ENCODE measurements at places on chromosomes 1 and 21.
A peak's percentile ranks its signal among the peaks of the same experiment; 100 is the strongest.

DNA sequence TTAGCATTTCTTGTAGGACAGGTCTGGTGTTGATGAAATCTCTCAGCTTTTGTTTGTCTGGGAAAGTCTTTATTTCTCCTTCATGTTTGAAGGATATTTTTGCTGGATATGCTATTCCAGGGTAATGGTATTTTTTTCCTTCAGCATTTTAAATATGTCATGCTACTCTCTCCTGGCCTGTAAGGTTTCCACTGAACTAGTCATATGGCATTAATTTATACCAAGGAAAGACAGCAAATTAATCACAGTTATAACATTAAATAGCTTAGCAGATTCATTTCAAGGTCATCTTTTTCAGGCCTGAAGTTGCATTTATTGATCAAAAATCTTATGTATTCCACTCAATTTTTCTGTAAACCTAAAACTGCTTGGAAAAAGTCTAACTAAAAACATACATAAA is 54.9 kb downstream of the AK5 start:
- no peak for DNase-seq

DNA sequence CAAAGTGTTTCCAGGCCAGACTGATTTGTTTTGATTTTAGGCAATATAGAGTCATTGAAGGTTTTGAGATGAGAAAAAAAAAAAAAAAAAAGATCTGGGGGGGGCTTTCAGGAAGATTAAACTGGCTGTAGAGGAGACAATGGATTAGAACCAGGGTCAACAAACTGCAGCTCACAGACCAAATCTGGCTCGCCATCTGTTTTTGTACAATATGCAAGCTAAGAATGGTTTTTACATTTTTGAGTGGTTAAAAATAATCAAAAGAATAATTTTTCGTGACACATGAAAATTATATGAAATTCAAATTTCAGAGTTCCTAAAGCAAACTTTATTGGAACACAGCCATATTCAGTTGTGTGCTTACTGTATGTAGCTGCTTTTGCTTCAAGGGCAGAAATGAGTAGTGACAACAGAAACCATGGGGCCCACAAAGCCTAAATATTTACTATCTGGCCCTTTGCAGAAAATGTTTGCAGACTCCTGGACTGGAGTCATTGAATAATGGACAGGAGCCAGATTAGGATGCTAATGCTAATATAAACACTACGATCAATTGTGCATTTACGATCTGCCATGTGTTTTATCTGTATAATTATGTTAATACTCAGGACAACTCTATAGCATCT is 375.7 kb upstream of the DAB1 start:
- DNase-seq: no peak

- no peak for DNase-seq
Observed at GRCh38 chr1:239058190-239058589, 328.2 kb upstream of the CHRM3 start.

DNA sequence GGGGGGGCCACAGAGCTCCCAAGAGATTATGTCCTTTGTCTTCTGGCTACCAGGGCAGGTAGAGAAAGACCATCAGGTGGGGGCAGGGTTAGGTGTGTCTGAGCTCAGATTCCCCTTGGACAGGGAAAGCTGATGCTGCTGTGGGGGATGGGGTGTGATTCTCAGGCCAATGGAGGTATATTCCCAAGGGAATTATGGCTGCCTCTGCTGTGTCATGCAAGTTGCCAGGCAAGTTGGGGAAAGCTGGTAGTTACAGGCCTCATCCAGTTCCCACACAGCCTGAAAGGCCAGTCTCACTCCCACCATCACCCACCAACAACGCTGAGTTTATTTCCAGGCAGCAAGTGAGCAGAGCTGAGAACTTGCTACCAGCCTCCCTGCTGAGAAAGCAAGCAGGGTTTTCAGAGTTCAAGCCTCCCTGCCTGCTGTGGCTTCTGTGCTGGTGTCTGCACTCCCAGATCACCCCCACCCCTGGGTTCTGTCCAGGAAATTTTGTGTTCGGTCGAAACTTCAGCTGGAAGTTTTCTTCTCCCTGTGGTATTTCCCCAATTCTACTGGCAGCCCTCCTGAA is 21.3 kb downstream of the IFI16 start:
- no peak for DNase-seq

GRCh38 chr1:154627257-154628120 is 19.5 kb upstream of the ADAR start:
- DNase-seq: peak; percentile 92

DNA sequence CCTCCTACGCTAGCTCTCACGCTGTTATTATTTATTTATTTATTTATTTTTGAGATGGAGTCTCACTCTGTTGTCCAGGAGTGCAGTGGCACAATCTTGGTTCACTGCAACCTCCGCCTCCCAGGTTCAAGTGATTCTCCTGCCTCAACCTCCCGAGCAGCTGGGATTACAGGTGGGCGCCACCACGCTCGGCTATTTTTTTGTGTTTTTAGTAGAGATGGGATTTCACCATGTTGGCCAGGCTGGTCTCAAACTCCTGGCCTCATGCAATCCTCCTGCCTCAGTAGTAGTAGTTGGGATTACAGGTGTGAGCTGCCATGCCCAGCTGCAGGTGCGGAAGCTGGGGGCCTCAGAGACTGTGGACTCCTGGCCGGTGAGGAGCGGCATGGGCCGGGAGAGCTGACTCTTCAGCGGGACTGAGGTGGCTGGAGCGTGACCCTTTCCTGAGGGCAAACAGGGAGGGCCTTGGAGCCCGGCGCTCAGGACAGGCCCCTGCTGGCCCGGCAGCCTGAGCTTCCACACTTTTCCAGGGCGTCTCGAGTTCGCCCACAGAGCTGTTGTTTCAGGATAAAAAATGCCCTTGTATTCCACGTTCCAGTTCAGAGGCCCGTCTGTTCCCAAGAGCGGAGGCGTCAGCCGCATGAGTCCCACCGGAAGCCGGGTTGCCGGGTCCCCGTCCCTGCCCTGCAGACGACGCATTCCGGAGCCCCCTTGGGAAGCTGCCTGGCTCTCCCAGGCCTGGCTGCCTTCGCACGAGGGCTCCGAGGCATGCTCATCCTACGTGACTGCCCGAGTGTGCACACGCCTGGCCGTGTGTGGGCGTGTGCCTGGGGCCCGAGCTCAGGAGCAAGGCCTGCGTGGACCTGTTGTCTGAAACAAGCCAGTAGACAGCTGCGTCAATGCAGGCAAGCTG is 126.2 kb downstream of the SIK1 start:
- no peak for DNase-seq

- no peak for DNase-seq
Observed at GRCh38 chr1:14724678-14725077, 126.2 kb downstream of the KAZN start.

GRCh38 chr21:32549440-32549839 is 35.9 kb downstream of the TCP10L start:
- no peak for DNase-seq

- no peak for DNase-seq
Observed at GRCh38 chr1:28190337-28190979, 14.0 kb upstream of the PTAFR start.

DNA sequence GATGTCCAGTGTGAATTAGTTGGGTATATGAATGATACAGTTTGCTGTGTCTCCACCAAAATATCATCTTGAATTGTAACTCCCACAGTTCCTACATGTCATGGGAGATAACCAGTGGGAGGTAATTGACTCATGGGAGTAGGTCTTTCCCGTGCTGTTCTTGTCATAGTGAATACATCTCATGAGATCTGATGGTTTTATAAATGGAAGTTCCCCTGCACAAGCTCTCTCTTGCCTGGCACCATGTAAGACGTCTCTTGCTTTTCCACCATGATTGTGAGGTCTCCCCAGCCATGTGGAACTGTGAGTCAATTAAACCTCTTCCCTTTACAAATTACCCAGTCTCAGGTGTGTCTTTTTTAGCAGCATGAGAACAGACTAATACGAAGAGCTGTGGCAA is 223.0 kb downstream of the AJAP1 start:
- DNase-seq: no peak

DNA sequence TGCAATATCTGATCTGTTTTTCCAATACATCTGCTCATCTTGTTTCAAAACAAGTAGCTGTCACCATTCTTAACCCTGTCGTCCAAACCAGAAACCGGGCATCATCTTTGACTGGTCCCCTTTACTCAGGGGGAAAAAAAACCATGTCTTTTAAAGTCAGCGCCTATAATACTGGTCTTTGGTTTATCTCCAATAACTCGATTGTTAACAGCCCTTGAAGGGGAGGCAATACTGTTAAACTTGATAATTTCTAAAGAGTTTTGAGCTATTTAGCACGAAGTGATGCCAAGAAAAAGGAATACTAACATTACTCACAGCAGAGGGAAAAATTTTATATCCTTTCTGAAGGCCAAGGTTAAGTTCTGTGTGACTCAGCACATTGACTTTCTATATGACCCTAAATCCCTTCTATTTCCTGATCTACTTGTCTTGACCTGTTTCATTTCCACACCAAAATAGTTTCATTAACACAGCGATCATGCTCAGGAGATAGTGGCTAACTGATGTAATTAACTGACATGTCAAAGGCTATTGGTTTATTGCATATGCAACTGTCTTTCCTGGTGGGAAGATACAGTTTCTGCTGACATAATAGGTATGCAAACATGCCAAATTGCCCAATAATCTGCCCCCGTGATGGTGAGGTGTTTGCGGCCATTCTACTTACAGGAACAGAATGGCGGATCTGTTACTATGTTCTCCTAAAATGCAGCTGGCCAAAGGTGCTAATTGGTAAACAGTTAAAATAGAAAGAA is 59.1 kb downstream of the NFIA start:
- DNase-seq: peak; percentile 33

DNA sequence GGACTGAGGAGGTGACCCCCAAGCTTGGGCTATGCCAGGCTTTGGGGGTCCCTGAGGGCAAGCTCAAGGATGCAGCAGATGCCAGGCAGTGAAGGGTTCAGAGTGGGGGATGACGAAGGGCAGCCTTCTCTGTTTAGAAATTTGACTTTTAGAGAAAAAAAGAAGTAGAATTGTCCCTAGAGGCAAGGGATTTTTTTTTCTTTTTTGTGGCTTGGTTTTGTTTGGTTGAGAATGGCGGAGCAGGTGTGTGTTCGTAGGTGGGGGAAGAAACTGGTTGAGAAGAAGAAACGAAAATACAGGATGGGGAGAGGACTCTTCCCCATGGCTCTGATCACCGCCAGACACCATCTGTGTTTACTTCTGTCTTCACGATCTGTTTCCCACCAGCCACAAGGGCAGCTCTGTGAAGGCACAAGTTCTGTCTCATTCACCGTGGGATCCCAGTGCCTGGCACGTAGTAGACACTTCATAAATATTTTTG is 8.2 kb downstream of the PLA2G5 start:
- no peak for DNase-seq

DNA sequence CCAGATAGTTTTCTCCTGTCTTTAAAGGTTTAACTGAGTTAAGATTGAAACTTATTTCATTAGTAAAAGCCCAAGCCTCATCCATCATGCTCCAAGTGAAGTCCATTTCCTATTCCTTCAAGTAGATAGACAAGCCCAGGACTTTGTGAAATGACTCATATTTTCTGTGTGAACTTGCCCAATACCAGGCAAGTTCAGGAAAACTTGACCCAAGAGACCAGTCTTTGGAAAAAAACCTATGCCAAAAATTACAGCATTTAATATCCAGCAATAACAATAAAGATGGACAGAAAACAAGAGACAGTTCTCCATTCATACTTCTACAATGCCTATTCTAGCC is 405 bp upstream of the RAB29 start:
- DNase-seq: no peak

DNA sequence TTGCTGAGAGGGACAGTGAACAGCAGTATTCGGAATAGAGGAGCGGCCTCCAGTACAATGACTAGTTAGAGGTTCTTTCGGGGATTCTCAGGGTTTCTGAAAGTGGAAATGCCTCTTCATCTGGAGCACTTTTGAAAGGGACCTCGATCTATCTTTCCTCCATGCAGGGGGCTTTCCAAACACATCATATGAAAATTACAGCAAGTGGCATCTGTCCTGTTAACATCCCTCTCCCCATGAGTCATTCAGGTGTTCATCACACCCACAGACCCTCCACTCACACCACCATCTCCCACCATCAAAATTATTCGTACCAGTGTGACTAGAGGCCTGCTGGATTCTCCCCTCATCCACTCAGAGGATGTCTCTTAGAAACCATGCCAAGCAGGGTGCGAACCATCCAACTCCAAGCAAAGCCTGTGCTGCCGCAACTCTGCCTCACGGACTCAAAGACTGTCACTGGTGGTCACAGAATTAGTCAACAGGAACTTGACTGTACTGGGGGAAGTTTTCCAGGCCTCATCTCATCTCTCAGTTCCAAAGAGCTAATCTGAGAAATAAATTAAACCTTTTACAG is 211.1 kb downstream of the MRPL39 start:
- no peak for DNase-seq

GRCh38 chr1:232628335-232629249 is 1.3 kb downstream of the SIPA1L2 start:
- no peak for DNase-seq

GRCh38 chr1:169879034-169879840 is 14.5 kb downstream of the SCYL3 start:
- DNase-seq: no peak

GRCh38 chr1:243623841-243624240 is 226.2 kb downstream of the AKT3 start:
- no peak for DNase-seq

DNA sequence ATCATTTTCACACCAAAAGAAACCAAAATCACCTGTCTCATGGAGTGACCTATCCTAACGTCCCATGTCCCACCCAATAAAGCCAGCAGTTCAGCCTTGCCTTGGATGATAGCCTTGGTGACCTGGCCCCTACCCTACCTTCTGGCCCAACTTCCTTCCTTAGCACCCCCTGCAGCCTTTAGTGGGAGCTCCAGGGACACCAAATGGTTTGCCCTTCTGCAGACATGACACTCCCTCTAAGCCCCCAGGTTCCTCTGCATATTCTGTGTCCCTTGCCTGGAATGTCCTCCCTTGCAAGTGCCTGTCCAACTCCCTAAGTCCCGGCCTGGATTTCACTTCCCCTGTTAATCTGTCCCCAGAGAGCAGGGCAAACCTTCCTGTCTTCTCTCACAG is 2.2 kb downstream of the SLFNL1 start:
- no peak for DNase-seq

Data from NCI-H1092 (cell line).